Midbrain (tissue), 1 donor: ENCODE measurements at places on chromosomes 2 and 18.

DNA sequence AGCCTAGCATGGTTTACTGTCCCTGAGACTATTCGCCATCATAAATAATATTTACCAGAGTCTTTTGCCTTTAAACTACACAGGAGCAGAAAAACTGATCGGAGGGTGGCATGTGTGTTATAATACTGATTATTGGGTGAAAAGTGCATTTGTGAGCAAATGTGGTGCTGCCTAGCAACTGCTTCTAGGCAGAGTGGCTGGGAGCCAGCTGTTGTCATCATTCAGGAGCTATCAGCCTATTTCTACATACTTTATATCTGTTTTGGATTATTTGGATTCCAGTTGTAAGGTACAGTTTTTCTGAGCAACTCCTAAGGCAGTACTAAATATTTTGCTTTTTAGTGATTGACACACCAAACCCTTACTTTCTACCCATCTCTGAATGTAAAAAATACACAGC, 75.0 kb upstream of the MSTN start:
- DNase-seq, result no peak

- DNase-seq, result no peak
Observed at GRCh38 chr2:37366773-37367172, 22.3 kb downstream of the QPCT start.

DNA sequence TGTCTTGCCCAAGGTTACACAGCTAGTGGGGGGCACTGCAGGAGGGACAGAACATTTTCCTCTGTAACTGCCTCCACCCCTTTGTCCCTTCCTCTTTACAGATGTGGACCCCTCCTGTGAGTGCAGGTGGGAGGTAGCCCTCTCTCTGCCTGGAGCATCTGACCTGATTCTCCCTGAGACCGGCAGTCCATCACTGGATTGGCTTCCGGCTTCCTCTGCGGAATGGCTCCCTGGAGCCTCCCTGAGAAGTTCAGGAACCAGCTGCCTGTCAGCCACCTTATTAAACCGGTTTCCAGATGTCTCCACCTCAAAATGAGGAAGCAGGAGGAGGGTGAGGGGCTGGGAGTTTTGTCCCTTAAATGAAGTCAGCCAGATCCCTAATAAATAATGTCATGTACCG, 67.3 kb upstream of the TNP1 start:
- DNase-seq, result no peak

DNA sequence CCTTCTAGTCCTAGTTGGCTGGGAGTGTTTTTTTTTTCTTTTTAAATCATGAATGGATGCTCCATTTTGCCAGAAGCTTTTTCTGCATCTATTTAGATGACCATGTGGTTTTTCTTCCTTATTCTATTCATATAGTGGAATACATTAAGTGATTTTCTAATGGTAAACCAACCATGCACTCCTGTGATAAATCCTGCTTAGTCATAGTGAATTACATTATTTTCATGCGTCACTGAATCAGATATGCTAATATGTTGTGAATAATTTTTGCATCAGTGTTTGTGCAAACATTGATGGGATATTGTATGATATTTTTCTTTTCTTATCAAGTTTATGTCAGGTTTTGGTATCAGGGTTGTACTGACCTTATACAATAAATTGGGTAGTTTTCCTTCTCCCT, 229.3 kb upstream of the REV1 start:
- no peak for DNase-seq

DNA sequence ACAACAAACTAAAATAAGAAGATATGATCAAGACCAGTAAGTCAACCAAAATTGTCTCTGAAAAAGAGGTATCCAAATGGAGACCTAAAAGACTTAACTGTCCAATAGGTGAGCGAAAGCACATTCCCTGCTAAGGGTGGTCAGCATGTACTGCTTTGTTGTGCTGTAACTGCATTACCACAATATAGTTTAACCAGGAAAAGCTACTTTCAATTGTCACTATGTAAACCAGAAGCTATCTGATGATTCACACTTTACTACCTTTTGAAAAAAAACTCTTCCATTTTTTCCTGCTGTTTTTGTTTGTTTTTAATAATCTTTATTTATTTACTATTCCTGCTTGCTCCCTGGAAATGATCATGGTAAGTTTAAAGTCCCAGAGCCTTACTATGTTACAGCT, 36.1 kb downstream of the ASXL2 start:
- DNase-seq, result no peak

GRCh38 chr2:96804986-96805385, 11.1 kb upstream of the CNNM3 start:
- no peak for DNase-seq

DNA sequence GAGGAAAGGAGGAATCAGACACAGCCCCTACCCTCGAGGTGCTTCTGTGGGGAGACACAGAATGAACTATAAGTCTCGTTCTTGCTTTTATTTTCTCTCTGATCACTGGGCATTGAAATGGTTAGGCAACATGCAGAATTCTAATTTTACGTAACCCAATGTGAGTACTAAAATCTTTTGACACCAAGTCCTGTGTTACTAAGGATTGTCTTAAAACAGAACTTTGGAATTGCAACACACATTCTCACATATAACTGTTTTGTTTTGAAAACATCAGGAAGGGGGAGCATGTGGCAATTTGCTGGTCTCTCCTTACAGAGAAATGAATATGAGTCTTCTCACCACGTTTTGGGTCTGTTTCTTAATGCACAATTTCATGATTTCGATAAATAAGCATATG, 23.6 kb upstream of the SULT1C4 start:
- no peak for DNase-seq

DNA sequence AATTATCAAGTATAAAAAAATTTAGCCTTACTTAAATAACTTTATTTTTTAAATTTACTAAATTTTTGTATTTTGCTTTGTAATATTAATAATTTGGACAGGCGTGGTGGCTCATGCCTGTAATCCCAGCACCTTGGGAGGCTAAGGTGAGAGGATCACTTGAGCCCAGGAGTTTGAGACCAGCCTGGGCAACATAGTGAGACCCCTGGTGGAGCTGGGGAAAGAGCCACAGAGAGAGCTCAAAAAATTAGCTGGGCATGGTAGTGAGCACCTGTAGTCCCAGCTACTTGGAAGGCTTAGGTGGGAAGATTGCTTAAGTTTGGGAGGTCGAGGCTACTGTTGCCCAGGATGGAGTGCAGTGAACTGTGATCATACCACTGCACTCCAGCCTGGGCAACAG, 143.5 kb downstream of the B3GNT2 start:
- no peak for DNase-seq

DNA sequence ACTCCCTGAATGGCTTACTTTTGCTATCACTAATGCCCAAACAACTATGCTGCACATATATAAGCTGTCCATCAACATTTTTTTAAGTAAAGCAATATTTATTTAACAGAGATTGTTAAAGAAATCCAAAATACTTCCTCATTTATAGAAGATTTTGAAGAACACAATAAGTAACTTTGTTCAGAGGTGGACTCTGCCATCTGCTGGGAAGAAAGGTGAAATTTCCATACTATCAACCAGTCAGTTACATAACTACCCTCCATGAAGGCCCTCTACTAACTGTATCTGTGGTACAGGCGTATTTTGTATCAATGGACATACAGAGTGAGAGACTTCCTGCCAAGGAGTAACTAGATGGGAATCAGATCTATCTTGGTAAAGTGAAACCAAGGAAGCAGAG, 106.0 kb downstream of the DTNB start:
- peak; percentile 61 for DNase-seq

DNA sequence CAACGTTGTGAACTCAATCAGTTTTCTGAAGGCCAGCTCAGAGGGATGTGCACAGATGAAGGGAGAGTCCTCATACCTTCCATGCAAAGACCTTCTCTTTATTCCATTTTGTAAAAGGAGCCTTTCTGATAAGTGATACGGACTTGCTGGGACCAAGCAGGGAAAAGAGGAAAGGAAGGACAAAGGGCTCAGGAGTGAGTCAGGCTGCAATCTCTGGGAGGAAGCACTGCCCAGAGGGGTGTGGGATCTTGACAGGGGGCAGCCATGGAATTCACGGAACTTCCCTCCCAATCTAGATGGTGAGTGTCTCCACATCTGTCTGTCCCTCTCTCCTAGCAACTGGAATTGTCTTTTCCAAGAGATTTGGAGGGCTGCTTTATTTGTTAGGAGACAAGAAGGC, 281.4 kb upstream of the CELF4 start:
- DNase-seq, result no peak

DNA sequence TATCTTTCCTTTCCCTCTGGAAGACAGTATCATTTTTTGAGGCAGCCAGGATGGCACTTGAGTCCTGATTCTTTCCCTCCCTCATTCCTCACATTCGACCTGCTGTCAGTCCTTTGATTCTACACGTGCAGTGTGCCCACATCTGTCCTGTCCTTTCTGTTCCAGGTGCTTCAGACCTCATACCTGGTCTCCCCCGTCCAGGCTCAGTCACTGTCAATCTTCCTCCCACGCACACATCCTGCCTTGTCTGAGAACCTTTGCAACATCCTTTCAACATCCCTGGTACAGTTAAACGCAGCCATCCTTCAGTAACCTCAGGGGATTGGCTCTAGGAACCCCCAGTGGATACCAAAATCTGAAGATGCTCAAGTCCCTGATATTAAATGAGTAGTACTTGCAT, 10.1 kb downstream of the BCL2 start:
- no peak for DNase-seq

GRCh38 chr18:75139226-75139911, 69.6 kb downstream of the PTGR3 start:
- DNase-seq, result no peak

DNA sequence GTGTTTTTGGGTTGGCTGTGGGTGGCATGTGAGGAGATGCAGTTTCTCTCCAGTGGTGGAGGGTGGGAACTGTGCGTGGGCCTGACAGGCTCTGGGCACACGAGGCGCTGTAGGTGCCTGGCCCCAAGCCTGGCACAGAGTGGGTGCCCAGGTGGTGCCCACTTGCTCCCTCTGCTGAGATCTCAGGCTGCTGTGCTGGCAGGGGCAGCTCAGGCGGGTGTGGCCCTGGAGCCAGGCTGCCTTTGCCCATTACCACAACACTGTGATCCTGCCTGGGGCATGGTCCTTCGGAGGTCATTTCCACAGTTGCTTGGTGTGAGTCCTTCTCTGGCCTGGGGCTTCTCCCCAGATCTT, 20.4 kb downstream of the TSHZ1 start:
- DNase-seq, result no peak

DNA sequence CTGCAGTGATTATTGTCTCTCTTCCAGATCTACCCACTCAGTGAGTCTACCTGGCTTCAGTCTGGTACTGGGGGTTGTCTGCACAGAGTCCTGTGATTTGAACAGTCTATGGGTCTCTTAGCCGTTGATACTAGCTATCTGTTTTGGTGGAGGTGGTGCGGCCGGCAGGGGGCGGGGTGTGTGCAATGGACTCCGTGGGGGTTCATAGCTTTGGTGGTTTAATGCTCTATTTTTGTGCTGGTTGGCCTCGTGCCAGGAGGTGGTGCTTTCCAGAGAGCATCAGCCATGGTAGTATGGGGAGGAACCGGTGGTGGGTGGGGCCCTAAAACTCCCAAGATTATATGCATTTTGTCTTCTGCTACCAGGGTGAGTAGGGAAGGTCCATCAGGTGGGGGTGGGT, 1120.1 kb upstream of the FAM98A start:
- DNase-seq, result no peak
